ENCODE measurements at places on chromosomes 12 and 14.

DNA sequence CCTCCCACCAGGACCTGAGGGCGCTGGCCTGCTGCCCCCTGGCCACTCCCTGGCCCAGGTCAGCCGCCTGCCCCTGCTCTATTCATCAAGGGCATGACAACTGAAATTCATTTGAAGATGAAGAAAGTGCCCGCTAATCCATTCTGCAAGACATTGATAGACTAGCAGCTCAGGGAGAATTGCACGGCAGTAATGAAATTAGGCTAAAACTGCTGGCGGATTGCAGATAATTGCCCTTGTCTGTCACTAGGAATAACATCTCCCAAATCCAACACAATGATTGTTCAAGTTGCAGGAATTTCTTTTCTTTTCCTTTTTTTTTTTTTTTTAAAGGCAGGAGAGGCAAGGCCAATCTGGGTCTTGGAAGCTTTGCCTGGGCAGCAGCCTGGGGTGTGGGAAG lies 44.5 kb downstream of the MVK start:
- no peak for DNase-seq

GRCh38 chr12:101877806-101878242 lies 444 bp downstream of the DRAM1 start:
- no peak for DNase-seq

- no peak for DNase-seq
These were observed 200.7 kb downstream of the SLC2A13 start for GRCh38 chr12:39905152-39905551.

DNA sequence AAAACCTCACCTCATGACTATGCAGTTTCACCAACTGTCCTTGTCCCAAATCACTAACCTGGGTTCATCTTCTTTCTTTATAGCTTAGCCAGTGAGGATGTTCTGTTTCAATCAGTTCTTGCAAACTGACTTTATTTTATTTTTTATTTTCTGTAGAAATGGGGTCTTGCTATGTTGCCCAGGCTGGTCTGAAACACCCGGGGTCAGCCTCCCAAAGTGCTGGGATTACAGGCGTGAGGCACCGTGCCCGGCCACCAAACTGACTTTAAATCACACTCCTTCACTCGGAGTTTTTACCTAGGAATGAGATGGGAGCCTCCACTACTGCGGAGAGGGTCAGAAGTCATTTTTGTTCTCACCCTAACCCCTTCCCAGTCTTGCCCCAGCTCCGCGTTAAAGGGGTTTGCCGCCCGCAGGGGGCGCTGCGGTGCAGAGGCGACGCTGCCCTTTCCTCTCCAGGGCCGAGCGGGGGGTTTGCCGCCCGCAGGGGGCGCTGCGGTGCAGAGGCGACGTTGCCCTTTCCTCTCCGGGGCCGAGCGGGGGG lies 7.0 kb upstream of the B4GALNT3 start:
- no peak for DNase-seq

GRCh38 chr14:34119107-34119858 lies 168.4 kb upstream of the EGLN3 start:
- DNase-seq: no peak

GRCh38 chr12:12839873-12840579 lies 26.9 kb downstream of the DDX47 start:
- DNase-seq: no peak

DNA sequence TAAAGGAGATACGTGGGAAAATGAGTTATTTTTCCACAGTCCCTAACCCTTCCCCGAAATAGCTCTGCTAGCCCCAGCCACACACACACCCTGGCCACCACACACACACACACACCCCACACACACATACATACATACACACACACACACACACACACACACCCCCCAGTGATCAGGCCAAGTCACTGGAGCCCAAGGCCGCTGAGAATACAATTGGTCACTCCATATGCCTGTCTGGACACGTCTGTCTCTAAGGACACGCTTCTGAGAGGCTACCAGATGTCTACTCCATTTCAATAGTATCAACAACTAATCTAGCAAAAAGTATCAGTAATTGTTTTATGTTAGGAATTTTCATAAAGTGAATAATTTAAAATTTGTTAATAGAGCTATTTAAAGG lies 13.0 kb upstream of the DIABLO start:
- DNase-seq: no peak

GRCh38 chr12:15899282-15899870 lies 11.8 kb upstream of the DERA start:
- no peak for DNase-seq

DNA sequence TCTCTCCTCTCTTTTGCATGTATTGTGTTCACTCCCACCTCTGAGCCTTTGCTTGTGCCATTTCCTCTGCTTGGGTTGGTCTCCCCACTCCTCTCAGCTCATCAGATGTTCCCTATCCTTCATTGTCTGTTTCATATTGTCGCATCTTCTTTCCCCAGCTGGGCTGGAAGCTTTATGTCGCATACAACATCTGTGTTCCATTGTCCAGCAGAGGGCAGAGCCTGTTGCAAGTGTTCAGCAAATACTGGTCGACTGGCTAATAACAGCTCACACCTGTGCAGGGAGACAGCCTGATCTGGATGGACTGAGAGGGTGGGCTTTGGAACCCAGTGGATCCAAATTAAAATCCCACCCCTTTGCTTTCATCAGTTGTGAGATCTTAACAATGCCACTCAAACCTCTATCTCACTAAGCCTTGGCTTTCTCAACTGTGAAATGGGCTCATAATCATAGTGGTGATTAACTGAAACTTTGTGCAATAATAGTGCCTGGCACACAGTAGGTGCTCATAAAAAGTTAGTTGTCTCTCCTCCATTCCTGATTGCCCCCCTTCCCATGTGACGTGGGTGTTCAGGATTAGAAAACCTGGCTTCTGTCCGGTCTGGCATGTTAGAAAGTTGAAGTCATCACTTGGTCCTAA lies 75.8 kb downstream of the RIN3 start:
- no peak for DNase-seq

DNA sequence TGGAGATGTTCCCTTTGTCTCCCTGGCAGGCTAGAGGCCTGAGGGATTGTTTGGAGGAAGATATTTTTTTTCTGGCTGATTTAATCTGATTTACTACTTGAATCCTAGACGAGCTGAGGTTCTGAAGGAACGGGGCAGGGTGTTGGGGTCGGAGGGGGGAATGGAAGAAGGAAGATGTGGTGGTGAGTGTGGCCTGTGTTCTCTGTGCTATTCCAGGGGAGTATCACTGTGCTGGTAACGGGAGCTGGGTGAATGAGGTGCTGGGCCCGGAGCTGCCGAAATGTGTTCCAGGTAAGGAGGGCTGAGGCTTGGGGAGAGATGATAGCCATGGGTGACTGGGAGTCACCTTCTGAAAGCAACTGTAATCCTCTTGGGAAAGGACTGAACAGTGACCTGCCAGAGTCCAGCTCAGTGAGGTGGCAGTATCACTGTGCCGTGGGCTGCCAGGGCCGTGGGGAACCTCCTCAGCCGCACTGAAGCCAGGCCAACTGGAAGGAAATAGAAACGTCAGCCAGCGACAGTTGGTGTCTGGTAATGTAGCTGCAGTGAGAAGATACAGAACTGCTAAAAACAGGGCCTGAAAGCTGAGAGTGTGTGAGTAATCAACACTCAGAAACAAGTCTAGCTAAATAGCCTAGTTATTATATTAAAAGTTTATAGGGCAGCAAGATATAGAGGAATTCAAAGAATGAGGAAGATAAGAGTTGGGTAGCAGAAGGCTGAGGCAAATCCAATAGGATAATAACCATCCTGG lies 7.9 kb downstream of the C1S start:
- DNase-seq: no peak

GRCh38 chr12:110314308-110314707 lies 33.3 kb downstream of the ATP2A2 start:
- no peak for DNase-seq

DNA sequence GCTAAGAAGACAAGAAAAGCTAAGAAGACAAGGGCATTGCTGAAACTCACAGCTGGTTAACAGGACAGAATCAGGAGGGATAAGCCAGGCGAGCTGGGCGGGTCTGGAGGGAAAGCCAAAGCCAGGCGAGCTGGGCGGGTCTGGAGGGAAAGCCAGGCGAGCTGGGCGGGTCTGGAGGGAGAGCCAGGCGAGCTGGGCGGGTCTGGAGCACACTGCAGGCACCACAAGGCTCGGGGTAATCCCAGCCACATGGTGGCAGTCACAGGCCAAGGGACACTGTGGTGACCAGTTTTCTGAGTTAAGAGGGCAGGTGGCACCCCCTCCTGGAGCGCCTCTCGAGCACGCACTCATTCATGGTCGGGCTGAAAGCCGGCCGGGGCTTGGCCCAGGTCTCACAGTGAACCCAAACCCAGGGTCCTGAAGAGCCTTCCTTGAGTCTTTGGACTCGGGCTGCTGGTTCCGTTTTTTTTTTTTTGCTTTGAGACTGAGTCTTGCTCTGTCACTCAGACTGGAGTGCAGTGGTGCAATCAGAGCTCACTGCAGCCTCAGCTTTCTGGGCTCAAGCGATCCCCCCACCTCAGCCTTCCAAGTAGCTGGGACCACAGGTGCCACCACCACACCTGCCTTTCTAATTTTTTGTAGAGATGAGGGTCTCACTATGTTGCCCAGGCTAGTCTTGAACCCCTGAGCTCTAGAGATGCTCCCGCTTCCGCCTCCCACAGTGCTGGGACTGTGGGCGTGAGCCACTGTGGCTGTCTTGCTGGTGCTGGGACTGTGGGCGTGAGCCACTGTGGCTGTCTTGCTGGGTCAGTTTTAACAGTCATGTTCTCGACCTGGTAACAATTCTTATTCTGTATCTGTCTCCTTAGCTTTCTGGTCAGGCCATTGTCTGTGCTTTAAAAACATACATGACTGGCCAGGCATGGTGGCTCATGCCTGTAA lies 40.2 kb downstream of the HSP90AA1 start:
- no peak for DNase-seq

- DNase-seq: no peak
These were observed 85.3 kb upstream of the FLRT2 start for GRCh38 chr14:85444635-85445034.

- no peak for DNase-seq
These were observed 2.4 kb upstream of the NAB2 start for GRCh38 chr12:57086493-57087009.

DNA sequence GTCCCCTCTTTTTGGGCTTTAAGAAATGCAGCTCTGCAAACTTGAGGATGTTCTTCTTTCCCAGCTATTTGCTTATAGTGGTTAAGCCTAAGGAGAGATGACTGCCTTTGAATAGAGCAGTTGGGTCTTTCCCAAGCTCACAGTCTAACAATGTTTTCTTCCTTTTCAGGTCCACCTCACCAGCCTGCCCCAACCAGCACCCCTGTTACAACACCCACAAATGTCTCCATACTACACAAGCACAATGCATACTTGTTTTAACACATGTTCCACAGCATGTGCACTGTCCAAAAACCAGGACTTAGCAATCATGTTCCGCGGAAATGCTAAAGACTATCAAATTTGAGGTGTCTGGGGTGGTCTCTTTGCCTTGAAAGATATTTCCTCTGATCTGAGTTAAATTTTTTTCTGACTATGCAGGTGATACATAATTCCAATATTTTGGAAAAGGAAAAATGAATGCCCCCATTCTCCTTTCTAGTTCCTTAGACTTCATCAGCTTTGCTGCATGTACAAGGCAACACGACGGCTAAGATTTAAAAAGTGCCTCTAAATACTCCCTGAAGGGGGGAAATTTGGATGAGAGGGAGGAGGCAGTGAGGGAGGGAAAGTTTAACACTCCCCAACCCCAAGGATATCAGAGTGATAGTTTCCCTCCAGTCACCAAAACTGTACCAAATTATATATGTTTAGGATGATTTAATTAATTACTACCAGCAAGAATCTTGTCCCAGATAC lies 6.6 kb upstream of the HOXC13 start:
- no peak for DNase-seq

GRCh38 chr12:85588221-85588620 lies 248.0 kb downstream of the RASSF9 start:
- no peak for DNase-seq

DNA sequence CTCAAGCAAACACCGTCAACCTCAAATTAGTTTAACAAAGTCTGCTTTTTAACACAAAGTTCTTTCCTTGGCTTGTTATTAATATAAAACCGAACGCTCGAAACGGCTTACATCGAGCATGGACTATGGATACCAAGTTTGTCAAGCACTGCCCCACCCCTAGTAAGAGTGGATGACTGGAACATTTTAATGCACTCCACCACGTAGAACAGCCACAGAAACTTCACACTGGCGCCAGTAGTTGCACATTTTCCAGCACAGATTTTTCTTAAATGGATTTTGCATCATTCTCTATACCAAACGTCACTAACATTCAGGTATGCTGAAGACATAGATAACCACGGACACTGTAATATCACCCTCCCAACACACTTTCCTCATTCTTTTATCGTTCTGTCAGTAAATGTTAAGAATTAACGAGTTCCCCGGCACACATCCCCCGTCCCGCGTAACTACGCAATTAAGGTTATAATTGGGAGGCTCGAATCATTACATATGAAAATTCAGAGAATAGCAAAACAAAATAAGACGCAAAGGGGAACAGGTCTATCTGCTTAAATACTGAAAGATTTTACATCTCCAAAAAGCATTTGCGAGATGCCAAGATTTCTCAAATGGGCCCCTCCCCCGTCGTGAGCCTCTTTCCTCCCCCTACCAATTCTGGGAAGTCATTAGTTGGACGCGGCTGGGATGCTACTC lies 990 bp downstream of the FERMT2 start:
- no peak for DNase-seq

GRCh38 chr12:11876307-11876706 lies 194.4 kb upstream of the BCL2L14 start:
- no peak for DNase-seq

GRCh38 chr12:55034218-55034617 lies 14.4 kb downstream of the NEUROD4 start:
- no peak for DNase-seq

All from stimulated activated CD8-positive, alpha-beta memory T cell treated with anti-CD3 and anti-CD28 coated beads, Interleukin-7, amount 100 ng/mL, for 24 hours (primary cell).